Posterior vena cava (tissue), 2 donors: ENCODE measurements at places on chromosomes 2 and 18. TPM values are rescaled to one million over a fixed set of nuclear protein-coding genes. Genes with fewer than 3 reads are reported as not detected.
A peak's percentile ranks its signal among the peaks of the same experiment; 100 is the strongest.

The LRP1B gene
- 0.46 TPM for total RNA-seq

The ABCG5 gene
- total RNA-seq, result not detected

The HOXD1 gene
- 0.46 TPM for total RNA-seq

- DNase-seq, result no peak
Measured at GRCh38 chr2:190277234-190278112, 42.2 kb downstream of the HIBCH start.

- DNase-seq, result no peak
Measured at GRCh38 chr2:18623782-18624181, 34.4 kb upstream of the NT5C1B start.

- no peak for DNase-seq
Measured at GRCh38 chr18:9741406-9741792, 33.3 kb downstream of the RAB31 start.

DNA sequence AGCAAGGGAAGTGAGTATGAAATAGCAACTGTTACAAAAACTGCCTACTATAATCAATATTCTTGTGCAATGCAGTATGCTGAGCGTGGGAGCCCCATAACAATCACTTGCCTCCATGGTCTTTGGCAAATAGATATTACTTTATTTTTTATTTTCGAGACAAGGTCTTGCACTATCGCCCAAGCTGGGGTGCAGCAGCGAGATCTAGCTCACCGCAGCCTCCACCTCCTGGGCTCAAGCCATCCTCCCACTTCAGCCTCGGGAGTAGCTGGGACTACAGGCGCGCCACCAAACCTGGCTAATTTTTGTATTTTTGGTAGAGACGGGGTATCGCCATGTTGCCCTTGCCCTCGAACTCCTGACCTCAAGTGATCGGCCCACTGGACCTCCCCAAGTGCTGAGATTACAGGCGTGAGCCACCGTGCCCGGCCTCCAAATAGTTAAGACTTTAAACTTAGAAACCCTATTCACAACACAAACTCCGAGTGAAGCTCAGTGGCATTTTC, 1.2 kb upstream of the CCNT2 start:
- DNase-seq, result no peak

DNA sequence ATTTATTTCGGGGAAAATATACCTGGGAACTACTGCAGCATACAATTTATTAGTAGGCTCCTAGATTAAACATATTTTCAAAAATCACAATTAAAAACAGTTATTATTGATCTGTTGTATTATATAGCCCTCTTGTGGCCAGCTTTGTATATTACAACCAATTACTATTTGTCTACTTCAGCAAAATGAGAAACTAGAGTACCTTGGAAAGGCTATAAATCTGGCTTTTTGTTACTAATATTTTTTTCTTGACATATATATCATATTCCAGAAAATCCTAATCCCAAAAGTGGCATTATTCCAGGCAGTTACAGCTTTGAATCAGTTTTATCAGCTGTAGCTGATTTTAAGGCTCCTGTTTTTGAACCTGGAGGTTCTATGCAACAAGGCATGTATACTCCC, 101.2 kb downstream of the UBR3 start:
- DNase-seq, result no peak

GRCh38 chr2:157442191-157442590, 1.7 kb downstream of the CYTIP start:
- DNase-seq, result no peak

GRCh38 chr2:157256626-157257025, 879 bp upstream of the GALNT5 start:
- no peak for DNase-seq

- DNase-seq, result no peak
Measured at GRCh38 chr2:220736778-220737177, 835.3 kb downstream of the EPHA4 start.

GRCh38 chr2:40150266-40150665, 301.6 kb downstream of the SLC8A1 start:
- DNase-seq, result no peak

- DNase-seq, result peak; percentile 85
Measured at GRCh38 chr2:144516981-144517865, 2.7 kb downstream of the ZEB2 start.

- no peak for DNase-seq
Measured at GRCh38 chr18:74163019-74163660, 14.8 kb downstream of the TIMM21 start.

The SNTG2 gene
- 5.2 TPM for total RNA-seq

- no peak for DNase-seq
Measured at GRCh38 chr2:214203214-214203613, 207.6 kb upstream of the VWC2L start.

DNA sequence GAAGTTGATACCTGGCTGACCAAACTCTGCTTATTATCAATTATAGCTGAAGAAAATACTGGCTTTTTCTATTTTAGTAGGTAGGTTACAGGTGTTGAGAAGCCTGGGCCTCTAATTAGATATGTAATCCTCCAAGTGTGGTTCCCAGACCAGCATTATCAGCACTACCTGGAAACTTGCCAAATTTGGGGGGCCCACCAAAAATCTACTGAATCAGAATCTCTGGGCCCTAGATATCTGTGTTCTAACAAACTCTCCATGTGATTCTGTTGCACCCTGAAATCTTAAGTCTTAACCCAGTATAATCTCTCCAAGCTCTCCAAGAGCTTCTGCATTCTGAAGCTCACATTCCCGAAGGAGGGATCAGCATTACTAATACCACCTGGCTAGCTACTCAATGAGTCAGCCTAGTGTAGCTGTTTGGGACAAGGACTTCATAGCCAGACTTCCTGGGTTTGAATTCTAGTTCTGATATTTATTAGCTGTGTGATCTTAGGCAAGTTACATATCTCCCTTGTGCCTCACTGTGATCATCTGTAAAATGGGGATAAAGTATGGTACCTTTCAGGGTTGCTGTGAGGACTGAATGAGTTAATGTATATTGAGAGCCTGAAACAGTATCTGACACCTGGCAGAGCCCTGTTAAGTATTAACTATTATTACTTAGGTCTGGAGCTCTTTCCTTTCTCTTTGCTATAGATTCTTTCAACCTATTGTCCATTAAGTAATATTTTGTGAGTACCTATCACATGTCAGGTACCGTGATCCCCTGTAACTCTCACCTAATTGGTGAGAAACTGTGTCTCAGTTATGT, 94.1 kb upstream of the CD302 start:
- DNase-seq, result no peak

GRCh38 chr2:25567406-25567805, 106.0 kb downstream of the DTNB start:
- DNase-seq, result no peak

DNA sequence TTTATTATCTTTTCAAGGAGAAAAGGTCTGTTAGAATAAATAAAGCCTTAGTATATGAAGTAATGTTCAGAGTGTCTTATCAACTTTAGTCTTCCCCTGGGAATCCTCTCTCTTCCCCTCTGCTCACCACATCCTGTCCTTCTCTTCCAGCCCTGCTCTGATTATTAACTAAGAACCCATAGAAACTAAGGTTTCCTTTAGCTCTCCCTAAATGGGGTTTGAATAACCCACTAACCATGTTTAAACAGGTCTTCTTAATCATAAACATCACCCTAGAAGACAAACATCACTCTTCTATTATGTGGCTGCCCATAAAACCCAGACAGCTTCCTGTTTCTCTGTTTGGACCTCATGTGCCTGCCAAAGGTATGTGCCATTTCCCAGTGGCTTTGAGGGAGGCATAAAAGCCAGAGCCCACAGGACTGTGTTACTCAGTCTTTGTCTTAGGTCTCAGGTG, 50.1 kb downstream of the SLC14A1 start:
- no peak for DNase-seq

The NFE2L2 gene
- 87.5 TPM for total RNA-seq

GRCh38 chr2:105869341-105869740, 124.6 kb downstream of the NCK2 start:
- DNase-seq, result no peak

The GRHL1 gene
- 2.3 TPM for total RNA-seq

DNA sequence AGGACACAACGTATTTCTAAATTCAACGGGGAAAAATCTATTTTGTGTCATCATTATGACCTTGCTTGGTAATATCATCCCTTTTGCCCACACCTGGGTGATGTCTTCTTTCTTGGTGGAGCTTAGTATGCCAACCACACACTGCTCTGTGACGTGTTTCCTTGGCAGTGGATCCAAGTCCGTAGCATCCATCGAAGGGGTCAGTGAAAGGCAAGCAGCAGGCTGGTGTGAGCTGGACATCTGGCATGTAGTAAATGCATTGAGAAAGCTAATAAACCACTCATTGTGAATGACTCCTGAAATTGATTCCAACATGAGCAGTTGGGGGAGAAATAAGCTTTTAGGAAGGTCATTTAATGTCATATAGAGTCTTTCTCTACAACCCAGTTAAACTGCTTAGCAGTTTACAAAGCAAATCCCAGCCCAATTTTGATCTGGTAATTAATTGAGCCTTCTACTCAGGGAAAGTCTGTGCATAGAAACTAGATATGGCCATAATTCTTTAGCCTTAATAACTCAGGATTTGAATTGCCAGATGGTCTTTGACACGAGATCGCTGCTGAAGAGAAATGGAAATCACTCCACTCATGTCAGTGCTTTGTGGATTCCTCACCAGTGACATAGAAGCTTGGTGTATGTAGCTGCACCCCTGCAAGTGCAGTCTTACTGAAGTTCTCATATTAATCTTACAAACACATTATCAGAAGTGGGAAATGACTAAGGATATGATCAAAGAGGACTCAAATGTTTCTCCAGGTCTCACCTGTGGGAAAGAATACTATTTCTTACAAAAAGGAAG, 494.8 kb downstream of the CMPK2 start:
- no peak for DNase-seq

- peak; percentile 83 for DNase-seq
Measured at GRCh38 chr2:72895759-72896281, 8.6 kb downstream of the SPR start.

GRCh38 chr18:49527631-49528327, 34.1 kb upstream of the LIPG start:
- no peak for DNase-seq

The KCNE4 gene
- total RNA-seq, result 23.0 TPM

DNA sequence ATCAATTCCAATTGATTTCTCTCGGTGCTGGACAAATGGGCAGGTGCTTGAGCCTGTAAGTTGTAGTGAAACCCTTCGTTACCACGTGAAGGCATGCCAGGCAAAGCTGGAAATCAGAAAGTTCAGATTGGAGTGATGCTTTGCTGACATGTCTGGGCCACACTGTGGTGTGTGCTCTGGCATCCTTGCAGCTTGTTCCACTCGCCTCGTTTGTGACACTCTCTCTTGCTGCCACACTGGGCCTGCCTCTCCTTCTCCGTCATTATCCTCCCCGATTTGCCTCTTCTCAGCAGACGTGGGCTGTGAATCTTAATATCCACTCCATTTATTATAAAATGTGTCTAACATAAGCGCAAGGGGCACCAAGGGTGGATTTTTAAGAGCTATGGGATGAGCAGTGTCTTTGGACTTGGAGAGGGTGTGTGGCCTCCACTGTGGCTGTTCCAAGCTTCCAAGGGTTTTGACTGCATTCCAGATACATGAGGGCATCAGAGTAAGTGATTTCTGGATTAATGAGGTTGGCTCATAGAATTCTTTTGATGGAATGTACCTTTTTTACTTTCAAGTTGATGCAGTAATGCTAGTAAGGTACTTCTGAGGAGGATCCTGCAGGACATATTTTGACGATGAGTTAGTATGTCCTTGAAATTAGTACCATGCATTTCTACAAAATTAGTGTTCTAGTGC, 238.8 kb downstream of the TPGS2 start:
- no peak for DNase-seq

DNA sequence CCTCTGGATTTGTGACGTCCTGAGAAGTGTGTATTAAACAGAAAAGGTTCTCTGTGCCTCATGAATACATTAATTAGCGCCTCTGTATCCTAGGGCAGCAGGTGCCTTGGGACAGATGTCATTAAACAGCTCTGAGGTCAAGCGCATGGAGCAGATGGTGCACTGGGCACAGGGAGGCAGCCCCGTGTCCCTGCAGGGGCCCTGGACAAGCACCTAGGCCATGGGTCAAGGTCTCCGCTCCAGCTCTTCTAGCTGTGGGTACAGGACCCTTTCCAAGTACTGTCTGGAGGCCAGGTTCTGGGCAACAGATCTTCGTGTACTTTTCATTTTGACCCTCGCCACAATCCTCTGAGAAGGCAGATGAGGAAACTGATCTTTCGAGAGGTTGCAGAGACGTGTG, 126.4 kb downstream of the KCTD1 start:
- no peak for DNase-seq

- no peak for DNase-seq
Measured at GRCh38 chr18:27198036-27198435, 12.9 kb upstream of the CHST9 start.

DNA sequence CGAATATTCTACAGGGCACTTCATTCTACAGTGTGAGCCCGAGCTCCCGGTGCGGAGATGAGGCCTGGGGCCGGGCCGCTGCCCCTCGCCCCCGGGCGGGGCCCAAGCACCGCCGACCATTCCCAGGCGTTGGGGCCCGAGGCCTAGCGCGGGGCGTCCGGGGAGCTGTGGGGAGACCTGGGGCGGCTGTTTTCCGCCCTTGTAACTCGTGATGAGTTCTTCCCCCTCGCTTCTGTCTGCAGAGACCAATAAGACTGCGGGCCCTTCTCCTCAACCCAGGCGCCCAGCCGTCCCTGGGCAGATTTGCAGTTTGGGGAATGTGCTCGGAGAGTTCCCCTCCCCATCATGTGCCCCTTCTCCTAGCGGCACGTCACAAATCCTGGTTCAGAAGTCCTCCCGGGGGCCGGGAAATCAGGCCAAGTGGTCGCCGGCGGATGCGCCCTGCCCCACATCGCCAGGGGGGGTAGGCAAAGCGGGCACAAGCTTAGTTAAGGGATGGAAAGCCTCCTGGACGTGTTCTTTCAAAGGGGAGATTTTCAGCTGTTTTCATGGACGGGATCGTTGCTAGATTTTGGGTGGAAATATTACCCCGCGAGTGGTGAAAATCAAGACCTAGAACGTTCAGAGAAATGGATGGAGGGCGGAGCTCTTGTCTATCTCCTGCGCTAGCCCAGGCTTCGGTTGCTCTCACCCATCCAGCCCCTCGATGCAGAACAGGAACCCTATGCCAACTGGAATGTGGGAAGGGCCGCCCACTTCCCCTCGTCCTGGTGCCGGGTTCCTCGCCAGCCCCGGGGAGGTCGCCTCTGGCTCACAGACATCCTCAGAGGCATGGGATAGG, 18.8 kb upstream of the HAAO start:
- DNase-seq, result peak; percentile 89

DNA sequence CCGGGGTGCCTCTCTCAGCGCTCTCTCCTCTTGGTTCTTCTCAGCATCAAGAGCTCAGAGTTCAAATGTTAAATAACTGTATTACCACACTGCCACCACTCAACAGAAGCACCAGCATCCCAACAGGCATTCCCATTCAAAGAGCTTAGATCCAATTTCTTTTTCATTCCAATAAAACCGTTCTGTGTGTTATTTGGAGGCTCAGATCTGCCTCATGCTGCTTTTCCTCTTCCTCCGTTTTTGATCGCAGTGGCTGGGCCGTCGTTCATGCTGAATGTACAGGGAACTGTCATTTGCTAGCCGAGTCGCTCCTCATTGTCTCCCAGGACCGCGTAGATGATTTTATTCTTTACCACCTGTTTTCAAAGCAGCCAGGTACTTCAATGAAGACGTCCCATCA, 798.9 kb upstream of the SALL3 start:
- no peak for DNase-seq
